ENCODE measurements at places on chromosomes 5 and 9.

DNA sequence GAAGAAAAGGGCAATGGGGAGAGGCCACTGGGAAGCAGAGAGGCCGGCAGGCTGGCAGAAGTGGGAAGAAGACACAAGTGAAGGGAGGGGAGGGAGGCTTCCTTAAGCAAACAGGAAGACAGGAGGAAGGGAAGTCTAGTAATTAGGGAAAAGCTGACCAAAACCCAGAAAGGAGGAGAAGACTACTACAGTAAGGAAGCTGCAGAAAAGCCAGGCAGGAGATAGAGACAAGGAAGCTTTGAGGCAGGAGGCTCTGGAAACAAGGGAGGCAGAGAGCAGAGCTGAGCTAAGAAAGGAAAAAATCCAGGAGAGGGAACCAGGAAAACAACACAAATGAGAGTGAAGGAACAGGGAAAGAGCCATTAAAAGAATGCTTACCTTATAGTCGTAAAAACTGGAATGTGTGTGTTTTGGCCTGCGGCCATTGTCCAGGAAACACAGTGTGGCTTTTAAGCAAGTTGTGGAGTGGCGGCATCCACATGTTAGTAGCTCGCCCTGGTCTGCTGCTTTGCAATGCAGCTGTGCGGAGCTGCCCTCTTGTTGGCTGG is 317.1 kb upstream of the CLINT1 start:
- DNase-seq, result no peak

- peak; percentile 48 for DNase-seq
Measured at GRCh38 chr9:70601000-70601951, 186.8 kb upstream of the KLF9 start.

DNA sequence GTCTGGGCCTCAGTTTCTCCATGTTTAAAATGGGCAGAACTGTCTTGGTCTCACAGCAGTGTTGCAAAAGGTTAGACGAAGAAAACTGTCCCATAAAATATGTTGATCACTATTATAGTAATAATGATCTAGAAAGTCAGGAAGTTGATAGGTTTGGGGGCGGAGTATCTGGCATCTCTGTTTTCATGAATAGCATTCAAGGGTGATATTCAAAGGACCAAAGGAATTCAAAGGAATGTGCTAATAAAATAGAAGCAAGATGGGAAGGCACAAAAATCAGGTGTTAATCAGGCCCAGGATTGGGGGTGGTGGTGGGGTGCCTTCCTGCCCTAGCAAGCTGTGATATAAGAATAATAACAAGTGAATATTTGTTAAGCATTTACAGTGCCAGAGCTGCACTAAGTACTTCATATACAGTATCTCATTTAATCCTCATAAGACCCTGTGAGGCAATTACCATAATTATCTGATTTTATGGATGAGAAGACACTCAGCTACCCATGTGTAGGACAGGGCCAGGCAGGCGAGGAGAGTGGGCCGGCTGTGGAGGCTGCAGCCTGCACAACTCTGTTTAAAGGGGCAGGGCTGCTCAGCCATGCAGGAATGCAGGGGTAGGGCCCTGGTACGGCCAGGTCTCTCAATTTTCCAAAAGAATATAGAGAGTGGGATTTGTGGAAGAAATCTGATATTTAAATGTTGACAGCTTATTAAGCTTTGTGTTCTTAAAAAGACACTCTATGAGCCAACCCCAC is 142.0 kb upstream of the PANK3 start:
- no peak for DNase-seq

- DNase-seq, result no peak
Measured at GRCh38 chr9:100296407-100296806, 56.3 kb downstream of the TEX10 start.

DNA sequence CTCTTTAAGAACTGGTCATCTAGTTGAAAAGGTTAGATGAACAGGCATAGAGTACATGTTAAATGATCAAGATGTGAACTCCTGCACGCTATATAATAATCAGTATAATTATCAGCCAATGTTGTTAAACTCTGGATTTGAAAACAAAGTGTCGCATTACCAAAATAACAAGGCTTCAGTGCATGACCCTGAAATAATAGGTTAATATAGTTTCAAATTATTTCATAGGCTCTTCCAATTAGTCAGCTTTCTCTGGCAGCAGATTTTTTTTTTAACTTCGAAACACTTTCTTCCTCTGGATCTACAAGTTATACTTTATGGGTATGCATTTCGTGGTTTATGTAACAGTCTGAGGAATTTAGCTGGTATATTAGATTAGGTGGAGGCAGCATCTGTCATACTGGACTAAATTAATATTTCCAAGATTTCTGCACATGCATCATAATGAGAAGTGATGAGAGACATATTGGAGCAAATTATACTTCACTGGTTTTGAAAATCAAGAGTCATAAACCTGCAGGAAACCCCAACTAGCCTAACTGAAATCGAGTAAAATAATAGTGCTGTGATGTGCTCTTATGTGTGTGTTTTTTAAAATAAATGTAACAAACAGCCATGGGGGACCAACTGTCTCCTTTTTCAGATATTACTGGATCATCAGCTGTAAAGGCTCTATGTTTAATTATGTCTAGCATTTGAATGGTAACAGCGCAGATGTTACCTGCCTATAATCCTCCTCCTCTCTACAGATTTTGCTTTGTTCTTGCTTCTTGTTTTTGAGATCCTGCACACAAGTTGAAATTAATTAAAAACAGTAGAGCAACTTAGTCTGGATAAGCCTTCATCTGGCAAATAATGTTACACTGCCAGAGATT is 85.9 kb upstream of the CKMT2 start:
- peak; percentile 17 for DNase-seq
